ENCODE measurements at places on chromosomes 3 and 15.

- DNase-seq = peak; percentile 66
Observed at GRCh38 chr15:50906954-50907600, 1.4 kb upstream of the AP4E1 start.

GRCh38 chr3:94011233-94011711 is 17.1 kb downstream of the STX19 start:
- DNase-seq = no peak

- no peak for DNase-seq
Observed at GRCh38 chr3:169493521-169494141, 169.9 kb downstream of the MECOM start.

DNA sequence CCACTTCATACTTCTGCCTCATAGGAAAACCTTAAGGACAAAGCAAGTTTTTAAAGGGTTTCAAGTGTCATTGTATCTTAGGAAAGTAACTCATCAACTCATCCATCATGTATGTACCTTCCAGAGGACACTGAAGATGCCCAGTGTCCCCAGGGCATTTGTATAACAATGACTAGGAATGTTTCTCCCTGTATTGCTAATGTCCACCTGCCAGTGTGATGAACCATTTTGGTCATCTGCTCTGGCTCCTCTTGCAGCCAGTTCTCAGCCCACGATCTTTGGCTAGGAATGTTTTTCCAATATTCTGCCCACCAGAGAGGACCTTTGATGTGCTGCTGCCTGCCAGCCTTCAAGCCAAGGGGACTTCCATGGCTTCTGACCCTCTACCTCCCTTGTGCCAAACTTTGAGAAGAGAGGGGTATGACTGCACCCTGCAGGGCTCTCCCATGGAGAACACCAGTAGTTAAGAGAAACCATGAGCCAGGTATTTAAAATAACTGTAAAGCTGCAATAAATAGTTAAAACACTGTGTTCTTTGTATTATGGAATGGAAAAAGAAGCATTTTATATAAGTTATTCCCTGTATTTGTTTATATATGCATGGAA is 11.4 kb downstream of the LMOD3 start:
- DNase-seq = no peak

DNA sequence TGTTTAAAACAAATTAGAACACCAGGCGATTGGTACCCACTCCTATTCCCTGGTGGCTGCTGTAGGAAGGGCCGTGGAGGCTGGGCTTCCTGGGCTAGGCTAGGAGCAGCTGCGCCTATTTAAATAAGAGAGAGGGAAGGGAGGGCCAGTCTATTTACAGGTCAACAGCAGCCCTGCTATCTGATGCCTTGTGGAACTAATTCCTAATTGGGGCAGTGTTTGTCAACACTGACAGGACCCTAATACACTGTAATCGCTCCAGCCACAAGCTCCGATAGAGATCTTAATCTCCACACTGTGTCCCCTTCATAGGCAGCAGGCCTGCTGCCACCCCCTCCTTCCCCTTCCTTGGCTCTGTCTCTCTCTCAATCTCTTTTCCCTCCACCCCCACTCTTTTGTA is 116.9 kb upstream of the SOX14 start:
- DNase-seq = no peak

GRCh38 chr3:190644035-190644434 is 130.2 kb downstream of the IL1RAP start:
- no peak for DNase-seq

GRCh38 chr3:128095222-128095703 is 28.3 kb downstream of the RUVBL1 start:
- DNase-seq = peak; percentile 79

- no peak for DNase-seq
Observed at GRCh38 chr3:115111632-115112031, 35.5 kb downstream of the ZBTB20 start.

DNA sequence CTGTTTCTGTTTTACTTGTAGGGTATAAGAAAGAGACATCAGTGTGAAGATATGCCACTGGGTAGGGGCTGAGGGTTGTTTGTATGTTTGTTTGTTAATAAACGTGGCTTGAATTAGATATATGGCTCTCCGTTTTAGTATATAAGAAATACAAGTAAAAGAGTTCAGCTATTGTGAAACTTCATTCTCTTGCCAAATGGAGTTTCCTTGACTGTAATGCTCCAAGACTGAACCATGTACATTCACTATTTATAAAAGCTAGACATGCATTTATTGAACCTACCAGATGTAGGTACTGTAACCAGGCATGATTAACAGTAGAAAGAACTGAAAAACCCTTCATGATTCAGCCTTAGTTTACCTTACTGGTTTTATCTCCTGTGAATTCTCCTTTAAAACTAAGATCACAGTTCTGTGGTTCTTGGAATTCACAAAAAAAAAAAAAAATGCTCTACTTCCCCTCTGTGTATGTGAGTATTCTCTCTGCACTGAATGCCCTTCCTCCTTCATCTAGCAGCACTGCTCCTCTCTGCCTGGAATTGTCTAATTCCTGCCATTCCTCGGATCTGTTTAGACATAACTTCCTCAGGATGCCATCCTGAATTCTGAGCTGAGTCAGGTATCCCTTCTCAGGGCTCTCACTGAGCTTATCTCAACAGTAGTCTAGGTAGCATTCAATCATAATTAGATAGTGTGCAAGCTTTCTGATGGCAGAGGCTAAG is 504.4 kb downstream of the FHIT start:
- DNase-seq = no peak

- no peak for DNase-seq
Observed at GRCh38 chr3:156812521-156813335, 13.4 kb upstream of the LEKR1 start.

- DNase-seq = no peak
Observed at GRCh38 chr3:146928421-146929059, 323.4 kb upstream of the PLSCR5 start.

DNA sequence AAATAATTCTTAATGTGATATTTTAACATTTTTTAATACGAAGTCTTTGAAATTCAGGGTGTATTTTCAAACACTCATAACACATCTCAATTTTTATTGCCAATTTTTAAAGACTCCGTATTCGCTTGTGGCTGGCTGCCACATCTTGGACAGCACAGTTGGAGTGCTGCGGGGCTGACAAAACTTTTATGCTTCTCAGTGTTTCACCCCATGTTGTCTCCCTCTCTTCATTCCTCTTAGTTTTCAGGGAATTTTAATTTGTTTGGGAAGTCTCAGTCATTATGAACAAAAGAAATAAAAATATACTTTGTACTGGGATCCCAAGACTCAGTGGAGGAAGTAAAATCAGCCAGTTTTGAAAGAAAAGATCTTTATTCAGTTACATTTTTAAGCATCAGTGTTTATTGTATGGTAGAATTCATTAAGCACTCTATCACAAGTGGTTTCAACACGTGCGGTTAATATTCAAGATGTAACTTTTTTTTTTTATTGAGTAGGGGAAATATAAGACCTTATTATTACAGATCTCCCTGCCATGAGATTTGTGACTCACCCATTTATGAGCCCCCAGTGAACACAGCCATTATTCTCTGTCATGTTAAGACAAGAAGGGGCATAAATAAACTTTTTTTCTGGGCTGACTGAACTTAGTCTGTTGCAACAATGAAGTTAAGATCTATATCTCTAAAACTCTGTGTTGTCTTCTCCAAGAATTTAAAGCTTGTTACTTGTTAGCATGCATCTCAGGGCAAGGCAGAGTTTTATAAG is 26.8 kb downstream of the KAT2B start:
- no peak for DNase-seq

- DNase-seq = no peak
Observed at GRCh38 chr3:181330821-181331563, 341.5 kb upstream of the DNAJC19 start.

GRCh38 chr15:72961346-72961745 is 90.9 kb upstream of the NEO1 start:
- no peak for DNase-seq

GRCh38 chr15:64856429-64857145 is 14.9 kb downstream of the PLEKHO2 start:
- no peak for DNase-seq

- DNase-seq = peak; percentile 24
Observed at GRCh38 chr15:66923438-66923881, 141.9 kb upstream of the SMAD3 start.

DNA sequence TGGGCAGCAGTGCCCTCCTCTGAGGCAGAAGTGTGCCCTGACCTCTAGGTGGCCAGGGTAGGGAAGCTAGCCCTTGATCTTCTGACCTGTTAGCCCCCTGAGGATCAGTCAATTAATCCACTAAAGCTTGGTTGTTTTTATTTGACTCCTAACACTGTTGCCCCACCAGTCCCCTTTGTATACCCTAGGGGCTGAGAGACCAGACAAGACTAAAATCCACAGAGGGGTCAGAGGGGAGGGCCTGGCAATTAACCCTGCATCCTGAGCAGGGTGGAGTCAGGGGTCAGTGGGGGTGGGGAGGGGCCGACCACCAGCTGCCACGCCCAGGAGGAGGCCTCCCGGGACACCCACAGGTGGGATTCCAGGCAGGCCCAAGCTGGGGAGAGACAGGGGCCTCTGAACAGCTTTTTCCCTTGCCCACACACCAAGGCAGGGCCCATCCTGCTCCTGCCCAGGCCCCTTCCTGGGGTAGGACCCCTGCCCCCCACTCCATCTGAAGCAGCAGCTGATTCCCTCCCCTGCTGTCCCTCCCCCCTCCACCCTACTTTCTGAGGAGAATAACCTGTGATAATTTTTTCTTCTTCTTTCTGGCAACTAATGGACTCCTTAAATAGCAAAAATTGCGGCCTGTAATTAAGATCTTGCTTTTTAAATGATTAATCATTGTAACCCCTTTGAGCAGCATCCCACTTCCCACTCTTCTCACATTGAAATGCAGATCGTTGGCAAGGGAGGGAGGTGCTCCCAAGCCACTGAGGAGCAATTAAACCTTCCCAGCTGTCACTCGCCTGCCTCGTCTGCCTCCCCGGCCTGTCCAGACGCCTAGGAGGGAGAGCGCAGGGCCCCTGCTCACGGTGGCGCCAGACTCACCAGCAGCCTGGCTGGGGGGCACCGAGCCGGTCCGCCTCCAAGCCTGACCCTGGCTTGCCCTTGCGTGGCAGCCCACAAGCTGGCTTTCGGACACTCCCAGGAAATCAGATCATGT is 51.9 kb downstream of the RHCG start:
- DNase-seq = no peak

DNA sequence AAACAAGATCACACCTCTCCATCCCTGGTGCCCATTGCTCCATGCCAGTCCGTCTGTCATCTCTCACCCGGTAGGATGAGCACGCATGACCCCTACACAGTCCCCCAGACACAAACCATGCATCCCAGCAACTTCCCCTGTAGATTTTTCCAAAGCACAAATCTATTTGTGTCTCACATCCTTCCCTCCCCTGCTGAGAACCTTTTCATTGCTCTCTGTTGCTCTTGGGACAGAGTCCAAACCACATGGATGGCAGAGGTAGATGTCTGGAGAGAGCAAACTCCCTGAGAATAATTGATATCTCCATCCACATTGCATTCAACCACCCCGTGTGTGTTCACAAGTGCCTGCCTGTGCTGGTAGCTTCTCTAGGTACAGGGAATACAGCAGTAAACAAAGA is 29.9 kb upstream of the LRTM1 start:
- DNase-seq = no peak

GRCh38 chr3:123700791-123701722 is 116.2 kb upstream of the HACD2 start:
- DNase-seq = no peak

DNA sequence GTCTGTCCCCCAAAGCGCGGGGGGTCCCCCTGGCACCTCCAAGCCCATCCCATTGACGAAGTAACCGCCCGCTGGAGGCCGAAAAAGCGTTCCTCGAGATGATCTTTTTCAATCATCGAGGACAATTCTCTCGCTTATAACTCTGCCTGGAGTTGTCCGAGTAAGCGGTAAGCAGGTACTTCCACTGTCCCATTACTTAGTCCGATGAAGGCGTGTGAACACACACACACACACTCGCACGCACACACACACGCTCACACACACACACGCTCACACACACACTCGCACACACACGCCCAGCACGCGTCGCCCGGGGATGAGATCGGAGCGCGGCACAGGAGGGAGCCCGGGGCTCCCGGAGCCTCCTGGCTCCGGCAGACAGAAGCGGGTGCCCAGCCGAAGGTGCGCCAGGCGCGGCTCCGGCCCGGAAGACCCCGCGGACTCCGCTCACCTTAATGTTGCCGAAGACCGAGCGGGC is 430 bp downstream of the SLCO2A1 start:
- DNase-seq = no peak

- no peak for DNase-seq
Observed at GRCh38 chr3:59506191-59506590, 456.4 kb upstream of the CFAP20DC start.

- no peak for DNase-seq
Observed at GRCh38 chr15:23686466-23687142, 501 bp downstream of the NDN start.

- no peak for DNase-seq
Observed at GRCh38 chr3:80997622-80998021, 763.8 kb downstream of the GBE1 start.

DNA sequence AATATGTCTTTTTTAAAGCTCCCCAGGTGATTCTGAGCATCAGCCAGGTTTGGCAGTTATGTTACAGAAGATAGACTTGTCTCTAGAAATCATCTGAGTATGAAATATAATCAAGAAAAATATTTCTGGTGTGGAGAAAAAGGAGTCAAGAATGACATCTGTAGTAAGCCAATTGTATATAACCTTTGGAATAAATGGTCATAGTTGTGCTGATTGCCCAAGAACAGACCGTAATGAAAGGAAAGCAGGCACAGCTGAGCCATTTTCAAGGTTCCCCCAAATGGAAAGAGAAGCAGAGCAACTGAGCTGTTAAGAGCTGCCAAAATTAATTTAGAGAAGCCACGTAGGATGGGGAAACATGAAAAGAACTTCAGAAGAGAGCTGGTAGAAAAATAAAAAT is 26.6 kb downstream of the GOLM2 start:
- DNase-seq = no peak

- DNase-seq = no peak
Observed at GRCh38 chr15:33067456-33067855, 127.1 kb downstream of the FMN1 start.

GRCh38 chr15:91603384-91604080 is 250.0 kb upstream of the SLCO3A1 start:
- DNase-seq = no peak

DNA sequence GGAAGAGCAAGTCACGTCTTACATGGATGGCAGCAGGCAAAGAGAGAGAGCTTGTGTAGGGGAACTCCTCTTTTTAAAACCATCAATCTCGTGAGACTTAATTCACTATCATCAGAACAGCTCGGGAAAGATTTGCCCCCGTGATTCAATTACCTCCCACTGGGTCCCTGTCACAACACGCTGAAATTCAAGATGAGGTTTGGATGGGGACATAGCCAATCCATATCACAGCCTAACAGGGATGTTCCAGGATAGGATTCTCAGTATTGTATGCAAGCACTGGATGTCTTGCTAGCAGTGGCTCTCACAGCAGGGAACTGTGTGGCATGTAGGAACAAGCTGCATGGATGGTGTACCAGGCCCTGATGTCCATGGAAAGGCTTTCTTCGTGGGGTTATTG is 47.8 kb upstream of the SLC24A5 start:
- no peak for DNase-seq

- DNase-seq = no peak
Observed at GRCh38 chr3:171159822-171160157, 133.3 kb upstream of the SLC2A2 start.

All from activated CD4-positive, alpha-beta T cell treated with anti-CD3 and anti-CD28 coated beads, Interleukin-2, amount 50 U/mL, for 4 hours (primary cell).